ENCODE measurements at places on chromosomes 4 and X.

- DNase-seq: no peak
These were observed 5.4 kb upstream of the BBS7 start for GRCh38 chr4:121875652-121876051.

- DNase-seq: no peak
These were observed 34.3 kb upstream of the ANTXR2 start for GRCh38 chr4:80107374-80107773.

- no peak for DNase-seq
These were observed 1392.9 kb downstream of the ARAP2 start for GRCh38 chr4:34851411-34851810.

DNA sequence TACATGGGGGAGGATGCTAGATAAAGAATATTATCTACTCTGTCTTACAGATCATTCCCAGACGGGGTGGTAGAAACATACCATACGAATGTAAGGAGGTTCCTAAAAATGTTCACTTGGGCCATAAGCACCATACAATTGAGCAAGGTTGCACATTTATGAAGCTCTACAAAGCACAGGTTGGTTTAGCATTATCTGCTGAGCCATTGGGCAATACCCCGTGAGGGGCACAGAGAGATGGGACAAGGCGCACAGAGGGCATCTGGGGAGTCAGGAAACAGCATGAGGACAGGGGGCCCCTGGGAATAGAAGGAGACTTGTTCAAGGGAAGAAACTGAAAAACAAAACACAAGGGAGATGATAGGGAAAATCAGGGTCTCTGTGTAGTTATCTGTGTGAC is 305.3 kb downstream of the TRIML1 start:
- no peak for DNase-seq

DNA sequence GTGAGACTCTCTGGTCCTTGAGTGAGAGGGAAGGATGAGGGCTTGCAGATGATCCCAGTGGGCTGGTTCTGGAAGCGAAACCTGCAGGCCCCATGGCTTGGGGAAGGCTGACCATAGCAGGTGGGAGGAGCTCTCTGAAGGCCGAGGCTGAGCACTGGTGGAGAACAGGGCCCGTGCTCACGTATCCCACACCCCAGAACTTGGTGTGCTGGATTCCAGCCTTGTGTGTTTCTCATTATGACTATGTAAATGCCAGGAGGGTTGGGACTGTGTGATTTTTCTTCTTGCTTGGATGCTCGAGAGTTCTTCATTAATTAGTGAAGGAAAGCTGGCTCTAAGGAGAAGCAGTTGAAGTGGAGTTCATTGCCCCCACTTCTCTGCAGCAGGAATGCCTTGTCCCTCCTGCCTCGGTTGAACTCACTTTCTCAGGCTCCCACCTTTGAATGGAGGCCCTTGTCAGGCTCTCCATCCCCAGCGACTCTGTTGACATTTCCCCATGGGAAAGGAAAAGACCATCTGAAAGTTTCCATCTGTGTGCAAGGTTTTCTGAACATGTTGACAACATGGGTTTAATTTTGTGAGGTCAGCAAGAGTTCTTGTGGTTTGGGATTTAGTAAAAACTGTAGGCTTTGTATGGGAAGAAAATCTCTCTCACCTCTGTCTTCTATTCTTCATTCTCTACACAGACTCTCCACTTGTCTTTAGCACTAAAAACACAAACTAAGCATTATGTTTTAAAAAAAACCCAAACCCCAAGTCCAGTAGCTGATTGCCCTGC is 57.7 kb downstream of the TBL1X start:
- DNase-seq: no peak

DNA sequence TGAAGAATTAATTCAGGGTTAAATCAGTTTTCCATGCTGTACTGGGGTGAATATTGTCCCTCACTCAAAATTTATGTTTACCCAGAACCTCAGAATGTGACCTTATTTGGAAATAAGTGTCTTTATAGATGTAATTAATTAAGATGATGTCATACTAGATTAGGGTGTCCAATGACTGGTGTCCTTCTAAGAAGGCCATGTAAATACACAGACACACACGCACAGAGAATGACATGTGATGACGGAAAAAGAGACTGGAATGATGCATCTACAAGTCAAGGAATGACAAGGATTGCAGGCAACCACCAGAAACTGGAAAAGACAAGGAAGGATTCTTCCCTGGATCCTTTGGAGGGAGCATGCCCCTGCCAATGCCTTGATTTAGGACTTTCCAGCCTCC is 84.6 kb upstream of the GPR34 start:
- no peak for DNase-seq

DNA sequence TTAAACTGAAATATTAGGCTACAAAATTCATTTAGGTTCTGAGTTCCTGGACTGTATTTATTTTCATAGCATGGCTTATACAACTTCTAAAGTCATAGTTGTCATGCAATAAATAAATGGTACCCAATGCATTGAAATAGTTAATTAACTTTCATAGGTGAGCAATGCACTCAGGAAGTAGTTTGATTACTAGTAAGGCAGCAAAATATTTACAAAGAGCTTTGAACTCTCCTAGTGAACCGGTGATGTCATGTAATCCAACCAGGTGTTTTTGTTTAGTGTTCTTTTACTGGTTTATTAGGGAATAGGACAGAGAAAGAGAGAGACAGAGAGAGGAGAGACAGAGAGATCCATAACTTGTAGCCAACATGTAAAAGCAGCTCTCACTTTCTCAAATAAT is 228.6 kb upstream of the CTSO start:
- no peak for DNase-seq

DNA sequence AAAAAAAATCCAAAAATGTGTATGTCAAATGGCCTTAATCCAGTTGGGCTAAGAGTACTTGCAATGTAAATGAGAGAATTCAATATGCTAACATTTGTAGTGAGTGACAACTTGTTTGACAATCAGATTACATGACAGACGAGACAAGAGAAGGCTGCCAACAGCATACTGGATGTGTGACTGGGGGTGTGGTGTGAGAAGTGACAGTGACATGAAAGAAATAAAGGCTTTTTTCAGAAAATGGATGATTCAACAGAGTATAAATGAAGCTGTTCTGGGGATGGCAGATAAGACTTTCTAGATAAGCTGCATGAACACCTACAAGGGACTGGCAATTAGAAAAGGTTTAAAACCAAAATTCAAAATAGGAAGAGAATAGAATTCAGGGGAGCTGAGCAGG is 143.4 kb downstream of the CENPC start:
- DNase-seq: no peak

DNA sequence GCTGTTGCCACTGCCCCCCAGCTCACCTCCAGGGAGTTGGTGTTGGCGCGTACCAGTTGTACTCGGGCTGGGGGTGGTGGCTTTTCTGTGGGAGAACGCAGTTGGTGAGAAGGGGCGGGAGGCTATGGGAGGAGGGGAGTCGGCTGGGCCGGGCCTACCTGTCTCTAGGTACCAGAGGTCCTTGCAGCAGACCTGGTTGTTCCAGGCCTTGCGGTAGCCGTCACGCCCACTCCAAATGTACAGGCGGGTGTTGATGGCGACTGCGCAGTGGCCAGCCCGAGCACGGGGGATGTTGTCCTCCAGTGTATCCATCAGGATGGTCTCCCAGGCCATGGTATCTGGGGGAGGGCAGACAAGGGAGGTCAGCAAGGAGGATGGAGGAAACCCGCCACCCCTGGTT is 11.5 kb downstream of the HCFC1 start:
- DNase-seq: no peak

DNA sequence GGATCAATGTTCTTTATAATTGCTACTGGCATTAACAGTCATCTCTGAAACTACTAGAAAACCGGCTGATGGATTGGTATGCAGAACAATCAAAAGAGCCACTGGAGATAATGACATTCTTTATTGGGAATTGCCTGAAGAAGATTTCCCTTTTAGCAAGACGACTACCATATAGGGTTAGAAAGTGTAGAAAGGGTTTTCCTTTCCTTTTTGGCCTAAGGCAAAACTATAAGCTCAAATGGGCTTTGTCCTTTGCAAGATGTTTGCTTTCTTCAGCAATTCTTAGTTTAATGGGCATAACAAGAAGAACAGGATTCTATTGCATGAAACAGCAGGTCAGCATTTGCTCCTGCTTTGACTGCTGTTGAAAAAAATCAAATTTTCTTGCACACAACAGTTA is 214.2 kb upstream of the PCDH10 start:
- DNase-seq: no peak

GRCh38 chr4:142818031-142818430 is 28.1 kb downstream of the INPP4B start:
- peak; percentile 57 for DNase-seq

DNA sequence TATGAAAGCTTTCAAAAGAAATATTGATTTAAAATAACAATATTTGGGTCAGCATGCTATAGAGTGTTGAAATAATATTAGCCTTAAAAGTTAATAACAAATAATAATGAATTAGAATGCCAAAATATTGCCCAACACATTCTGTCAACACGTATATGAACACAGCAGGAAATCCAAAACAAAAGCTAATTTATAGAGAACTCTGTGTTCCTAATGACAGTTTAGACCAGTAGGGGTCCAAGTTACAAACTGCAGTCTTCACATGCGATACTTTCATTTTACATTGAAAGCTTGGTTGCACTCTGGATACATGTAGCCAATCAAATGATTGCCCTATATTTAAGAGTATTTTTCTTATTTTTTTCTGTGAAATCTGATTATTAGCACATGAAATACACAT is 274.4 kb downstream of the DCTD start:
- no peak for DNase-seq

DNA sequence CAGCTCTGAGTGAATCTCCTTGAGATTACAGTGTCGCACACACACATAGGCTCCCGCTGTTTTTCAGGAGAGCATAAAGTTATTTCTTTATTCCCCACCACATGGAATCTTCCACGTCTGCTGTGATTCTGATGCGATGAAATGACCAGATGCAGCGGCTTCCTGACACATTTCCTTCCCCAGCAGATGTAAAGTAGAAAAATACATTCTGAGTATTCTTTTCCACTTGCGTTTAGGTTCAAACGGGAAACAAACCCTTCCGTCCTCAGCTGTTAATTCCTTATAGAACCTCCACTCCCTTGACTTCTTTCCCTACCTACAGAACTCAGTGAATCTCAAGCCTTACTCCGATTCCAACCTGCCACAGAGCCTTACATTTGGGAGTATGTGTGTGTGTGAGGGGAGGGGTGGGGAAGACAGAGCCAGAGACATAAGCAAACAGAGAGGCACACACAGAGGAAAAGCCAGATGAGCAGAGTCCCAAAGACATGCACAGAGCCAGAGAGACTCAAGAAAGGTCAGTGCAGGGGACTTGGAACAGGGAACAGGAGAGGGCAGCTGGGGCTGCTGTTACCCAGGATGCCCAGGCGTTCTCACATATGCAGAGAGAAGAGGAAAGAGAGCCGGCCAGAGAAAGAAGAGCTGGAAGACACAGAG is 47.3 kb downstream of the SETD7 start:
- DNase-seq: no peak

DNA sequence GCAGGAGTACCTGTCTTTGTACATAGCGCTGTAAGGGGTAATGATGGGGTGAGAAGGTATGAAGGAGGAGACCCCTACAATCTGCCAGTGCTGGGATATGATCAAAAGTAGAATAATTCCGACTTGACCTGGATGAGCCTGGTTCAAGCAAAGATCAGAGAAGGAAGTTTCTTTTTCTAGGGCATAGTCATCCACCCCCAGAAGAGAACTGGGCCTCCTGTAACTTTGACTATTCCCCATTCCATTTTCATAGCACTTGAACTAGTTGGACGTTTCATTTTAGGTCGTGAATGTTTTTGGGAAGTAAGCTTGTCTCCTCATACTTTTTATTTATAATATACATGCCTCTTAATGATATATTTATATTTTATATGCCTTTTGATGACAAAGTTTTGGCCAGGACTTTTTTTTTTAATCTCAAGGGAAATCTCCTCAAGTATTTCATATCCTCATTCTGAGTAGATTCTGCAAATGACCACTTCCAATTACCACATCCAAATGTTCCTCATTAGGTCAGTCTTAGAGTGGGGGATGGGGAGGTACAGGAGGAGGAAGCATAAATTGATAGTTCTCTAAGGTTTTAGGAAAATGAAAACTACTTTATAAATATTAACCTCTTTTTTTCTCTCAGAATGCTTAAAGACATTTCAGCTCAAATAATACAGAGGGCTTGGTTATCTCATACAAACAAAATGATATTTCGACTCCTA is 3.5 kb downstream of the CXorf58 start:
- DNase-seq: no peak

- DNase-seq: no peak
These were observed 121.6 kb upstream of the TRIM2 start for GRCh38 chr4:153082322-153083301.

GRCh38 chr4:112637552-112637866 is 566 bp downstream of the LARP7 start:
- no peak for DNase-seq

DNA sequence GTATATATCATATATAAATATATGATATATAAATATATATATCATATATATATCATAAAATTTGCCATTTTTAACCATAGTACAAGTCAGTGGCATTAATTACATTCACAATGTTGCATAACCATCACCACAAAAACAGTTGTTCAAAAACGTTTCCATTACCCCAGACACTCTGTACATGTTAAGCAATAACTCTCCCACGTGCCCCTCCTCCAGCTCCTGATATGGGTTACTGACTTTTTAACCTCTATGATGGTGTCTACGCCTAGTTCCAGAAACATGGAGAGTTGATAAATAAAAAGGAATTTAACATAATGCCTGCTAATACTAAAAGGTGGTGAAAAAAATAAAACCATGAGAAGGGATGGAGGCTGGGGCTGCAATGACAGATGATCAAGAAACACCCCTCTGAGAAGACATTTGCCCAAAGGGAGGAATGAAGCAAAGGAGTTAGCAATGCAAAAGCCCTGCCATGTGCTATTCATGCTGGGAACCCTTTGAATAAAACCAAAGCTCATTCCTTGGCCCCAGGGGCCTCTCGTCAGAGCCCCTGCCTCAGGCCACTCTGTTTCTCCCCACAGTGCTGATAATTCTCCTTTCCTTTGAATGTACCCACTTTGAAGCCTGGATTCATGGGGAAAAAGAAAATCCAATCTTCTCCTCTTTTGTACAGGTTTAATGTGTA is 144.3 kb downstream of the NWD2 start:
- no peak for DNase-seq

GRCh38 chr4:10015140-10015753 is 6.0 kb downstream of the SLC2A9 start:
- peak; percentile 67 for DNase-seq

DNA sequence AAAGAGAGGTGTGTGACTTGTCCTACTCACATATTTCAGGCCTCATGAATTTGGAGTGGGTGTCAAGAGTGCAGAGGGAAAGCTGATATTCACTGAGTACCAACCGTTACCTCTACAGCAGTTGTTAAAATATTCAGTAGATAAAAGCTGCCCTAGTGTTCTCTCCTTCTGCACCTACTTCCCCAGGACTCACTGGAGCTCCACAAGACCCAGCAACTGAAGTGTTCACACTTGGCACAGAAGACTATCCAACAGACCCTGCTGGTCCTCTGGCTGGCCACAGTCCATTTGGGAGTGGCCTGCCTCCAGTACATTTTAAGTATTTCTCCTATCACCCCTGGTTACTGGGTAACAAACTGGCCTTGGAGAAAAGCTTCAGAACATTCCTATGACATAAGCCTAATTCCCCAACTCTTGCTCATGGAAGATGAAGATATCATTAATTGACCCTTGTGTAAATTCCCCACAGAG is 70.8 kb downstream of the PPARGC1A start:
- no peak for DNase-seq

- no peak for DNase-seq
These were observed 376.6 kb upstream of the ATOH1 start for GRCh38 chr4:93451954-93452353.

- no peak for DNase-seq
These were observed 570.6 kb downstream of the SPRY1 start for GRCh38 chr4:123966990-123967769.

All from HCT116 (cell line).